ENCODE measurements at places on chromosomes 16 and 17. TPM values are rescaled to one million over a fixed set of nuclear protein-coding genes. Genes with fewer than 3 reads are reported as not detected.

AGRP gene
- total RNA-seq: not detected

CCT6B gene
- total RNA-seq: 1.0 TPM

YBX2 gene
- total RNA-seq: not detected

BAHCC1 gene
- 0.19 TPM for total RNA-seq

UTS2R gene
- total RNA-seq: not detected

NXPH3 gene
- total RNA-seq: not detected

SLFN12 gene
- 0.81 TPM for total RNA-seq

GRCh38 chr16:89023621-89024511 lies 46.9 kb upstream of the CBFA2T3 start:
- DNase-seq: no peak

GRCh38 chr16:88976366-88977017 lies 515 bp downstream of the CBFA2T3 start:
- no peak for DNase-seq

DNA sequence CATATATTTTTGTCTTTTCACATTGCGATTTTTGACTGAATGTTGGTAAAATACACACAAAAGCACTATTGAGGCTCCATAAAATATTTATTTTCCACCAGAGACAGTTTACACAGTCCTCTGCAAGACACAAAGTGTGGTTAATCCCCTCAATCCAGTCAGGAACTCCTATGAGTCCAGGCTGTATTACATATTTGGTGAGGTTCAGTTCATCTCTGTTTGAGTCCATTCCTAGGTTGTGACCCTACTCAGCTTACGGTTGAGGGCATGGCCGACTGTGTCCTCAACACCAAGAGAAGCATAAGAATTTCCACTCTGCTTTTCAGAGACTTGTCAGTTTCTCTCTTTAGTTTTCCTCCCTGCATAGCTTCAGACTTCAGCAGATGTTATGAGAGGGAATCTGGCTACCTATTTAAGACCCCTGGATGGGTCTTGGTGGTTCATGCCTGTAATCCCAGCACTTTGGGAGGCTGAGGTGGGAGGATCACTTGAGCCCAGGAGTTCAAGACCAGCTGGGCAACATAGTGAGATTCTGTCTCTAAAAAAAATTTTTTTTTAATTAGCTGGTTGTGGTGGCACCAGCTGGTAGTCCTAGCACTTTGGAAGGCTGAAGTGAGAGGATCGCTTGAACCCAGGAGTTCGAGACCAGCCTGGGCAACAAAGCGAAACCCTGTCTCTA lies 25.1 kb downstream of the ARL4D start:
- DNase-seq: no peak

- no peak for DNase-seq
Measured at GRCh38 chr16:87572959-87573358, 29.3 kb upstream of the JPH3 start.

GRCh38 chr16:65671071-65671470 lies 549.2 kb upstream of the CDH11 start:
- no peak for DNase-seq

DNA sequence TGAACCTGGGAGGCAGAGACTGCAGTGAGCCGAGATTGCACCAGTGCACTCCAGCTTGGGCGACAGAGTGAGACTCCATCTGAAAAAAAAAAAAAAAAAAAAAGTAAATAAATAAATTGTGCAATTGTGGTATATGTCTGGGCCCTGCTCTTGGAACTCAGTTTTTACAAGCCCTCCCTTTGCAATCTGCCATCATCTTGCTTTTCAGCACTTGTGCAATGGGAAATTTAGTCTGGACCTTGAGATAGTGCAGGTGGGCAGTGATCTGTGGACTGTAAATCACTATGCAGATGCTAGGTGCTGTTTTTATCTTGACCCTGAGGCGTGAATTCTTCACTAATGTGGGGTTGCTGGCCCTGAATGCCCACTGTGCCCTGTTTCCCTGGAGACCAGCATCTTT lies 6.5 kb upstream of the RAP1GAP2 start:
- no peak for DNase-seq

GRCh38 chr16:79580453-79581191 lies 19.9 kb downstream of the MAF start:
- no peak for DNase-seq

DNA sequence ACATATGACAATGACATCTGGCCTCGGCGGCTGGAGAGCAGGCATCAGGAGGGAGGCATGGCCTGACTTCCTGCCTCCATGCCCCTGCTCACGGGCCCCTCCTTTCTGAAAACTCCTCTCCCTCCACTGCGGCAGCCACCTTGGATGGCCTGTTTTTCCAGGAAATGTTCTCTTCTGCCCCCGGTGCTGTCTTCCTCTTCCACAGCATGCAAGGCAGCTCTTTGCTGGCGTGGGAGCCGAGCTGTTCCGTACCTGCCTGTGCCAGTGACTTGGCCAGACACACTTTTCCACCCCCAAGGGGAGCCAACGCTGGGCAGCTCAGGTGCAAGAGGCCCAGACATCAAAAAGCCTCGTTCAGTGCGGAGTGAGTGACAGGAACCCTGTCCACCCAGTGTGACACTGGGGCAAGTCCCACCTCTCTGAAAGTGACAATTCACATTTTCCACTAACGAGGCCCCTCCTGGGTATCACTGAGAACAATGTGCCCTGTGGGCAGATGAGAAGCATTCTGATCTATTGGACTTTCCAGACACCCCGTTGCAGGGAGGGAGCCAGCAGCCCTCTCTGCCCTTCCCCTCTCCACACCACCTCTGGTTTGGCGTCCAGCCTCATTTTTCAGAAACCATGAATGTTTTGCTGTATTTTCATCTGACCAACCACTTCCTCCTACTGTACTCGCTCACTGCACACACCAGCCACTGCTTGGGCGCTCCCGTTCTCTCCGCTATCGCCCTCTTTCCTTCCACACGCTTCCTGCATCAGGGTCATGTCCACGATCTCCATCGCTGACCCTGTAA lies 31.2 kb downstream of the NSMCE1 start:
- peak; percentile 72 for DNase-seq

DNA sequence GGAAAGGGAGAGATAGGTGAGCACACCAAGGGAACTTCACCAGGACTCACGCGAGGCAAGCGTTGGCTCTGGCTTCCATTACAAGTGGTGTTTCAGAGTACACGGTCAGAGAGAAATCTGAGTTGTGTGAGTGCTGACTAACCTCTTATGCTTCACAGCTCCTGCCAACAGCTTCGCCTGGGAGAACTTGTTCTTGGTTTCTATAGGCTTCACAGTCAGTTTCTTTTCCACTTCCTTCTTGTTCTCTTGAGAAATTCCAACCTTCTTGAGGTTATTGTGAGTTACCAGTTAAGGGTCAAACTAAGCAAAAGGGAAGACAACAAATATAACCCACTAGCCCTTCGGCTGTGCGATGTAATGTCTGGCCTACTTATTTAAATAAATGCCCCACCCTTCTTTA lies 18.9 kb downstream of the PSME3IP1 start:
- DNase-seq: no peak

- no peak for DNase-seq
Measured at GRCh38 chr16:3520413-3520812, 19.6 kb downstream of the CLUAP1 start.

DNA sequence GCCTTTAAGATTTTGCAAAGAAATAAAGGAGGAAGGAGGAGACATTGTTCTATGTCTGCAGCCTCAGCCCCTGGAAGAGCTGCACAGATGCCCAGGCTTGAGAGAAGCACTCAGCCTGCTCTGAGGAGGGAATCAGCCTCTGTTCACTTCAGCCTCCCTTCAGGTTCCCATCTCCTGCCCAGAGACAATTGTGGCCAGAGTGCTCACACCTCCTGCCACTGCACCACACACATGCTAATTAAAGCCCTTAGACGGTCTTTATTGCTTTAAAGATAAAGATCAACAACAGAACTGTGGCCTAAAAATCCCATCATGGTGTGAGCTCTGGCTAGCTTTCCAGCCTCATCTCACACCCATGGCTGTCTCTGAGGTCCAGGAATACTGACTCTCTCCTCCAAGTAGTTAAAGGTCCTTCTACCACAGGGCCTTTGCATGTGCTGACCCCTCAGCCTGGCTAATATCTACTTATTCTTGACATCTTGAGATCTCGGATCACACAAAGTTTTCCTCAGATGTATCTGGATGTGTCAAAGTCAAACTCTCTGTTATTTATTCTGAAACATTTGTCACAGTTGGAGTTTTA lies 33.8 kb downstream of the CHD9NB start:
- no peak for DNase-seq

GRCh38 chr17:31050948-31051347 lies 43.8 kb upstream of the NF1 start:
- DNase-seq: no peak

DNA sequence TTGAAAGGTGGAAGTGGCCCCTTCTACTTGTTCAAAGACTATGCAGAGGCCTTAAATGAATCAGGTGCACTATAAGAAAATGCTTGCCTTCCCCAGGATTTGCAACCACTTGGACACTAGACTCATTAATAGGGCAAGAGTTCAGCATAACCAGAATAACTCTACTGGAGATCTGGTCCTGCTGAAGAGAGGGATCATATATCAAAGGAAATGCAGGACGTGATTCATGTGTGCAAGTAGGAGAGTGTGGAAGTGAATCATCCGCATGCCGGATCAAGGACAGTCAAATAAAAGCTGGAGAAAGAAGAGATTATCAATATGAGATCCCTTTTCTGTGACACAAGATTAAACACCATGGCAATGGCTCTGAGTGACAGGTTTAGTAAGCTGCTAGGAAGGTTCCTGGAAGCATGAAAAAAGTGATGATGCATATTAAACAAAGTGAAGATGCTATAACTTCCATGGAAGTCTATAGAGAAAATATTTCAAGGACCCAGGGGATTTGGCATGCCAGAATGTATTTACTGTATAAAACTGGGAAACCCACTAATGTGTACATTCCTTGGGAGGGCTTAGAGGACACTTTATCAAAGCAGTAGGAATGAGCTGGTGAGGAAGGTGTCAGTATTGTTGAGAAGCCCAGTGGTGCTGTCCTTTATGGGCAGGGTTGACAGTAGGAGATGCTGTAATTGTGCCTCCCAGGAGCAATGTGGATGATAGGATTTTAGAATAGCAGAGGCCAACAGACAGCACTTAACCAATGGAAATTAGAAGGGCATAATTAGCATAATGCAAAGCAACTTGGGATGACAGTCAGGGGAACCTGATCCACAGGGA lies 133.1 kb downstream of the ABCA8 start:
- no peak for DNase-seq

- no peak for DNase-seq
Measured at GRCh38 chr16:77816293-77816692, 27.9 kb downstream of the VAT1L start.

DNA sequence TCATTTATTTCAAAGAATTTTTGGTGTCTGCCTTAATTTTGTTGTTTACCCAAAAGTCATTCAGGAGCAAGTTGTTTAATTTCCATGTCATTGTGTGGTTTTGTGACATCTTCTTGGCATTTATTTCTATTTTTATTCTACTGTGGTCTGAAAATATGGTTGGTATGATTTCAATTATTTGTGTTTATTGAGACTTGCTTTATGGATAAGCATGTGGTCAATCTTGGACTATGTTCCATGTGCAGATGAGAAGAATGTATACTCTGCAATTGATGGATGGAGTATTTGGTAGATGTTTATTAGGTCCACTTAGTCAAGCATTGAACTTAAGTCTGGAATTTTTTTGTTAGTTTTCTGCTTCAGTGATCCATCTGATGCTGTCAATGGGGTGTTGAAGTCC lies 383.0 kb downstream of the PMP22 start:
- no peak for DNase-seq

GRCh38 chr17:17367931-17368330 lies 64.8 kb downstream of the NT5M start:
- DNase-seq: no peak

DNA sequence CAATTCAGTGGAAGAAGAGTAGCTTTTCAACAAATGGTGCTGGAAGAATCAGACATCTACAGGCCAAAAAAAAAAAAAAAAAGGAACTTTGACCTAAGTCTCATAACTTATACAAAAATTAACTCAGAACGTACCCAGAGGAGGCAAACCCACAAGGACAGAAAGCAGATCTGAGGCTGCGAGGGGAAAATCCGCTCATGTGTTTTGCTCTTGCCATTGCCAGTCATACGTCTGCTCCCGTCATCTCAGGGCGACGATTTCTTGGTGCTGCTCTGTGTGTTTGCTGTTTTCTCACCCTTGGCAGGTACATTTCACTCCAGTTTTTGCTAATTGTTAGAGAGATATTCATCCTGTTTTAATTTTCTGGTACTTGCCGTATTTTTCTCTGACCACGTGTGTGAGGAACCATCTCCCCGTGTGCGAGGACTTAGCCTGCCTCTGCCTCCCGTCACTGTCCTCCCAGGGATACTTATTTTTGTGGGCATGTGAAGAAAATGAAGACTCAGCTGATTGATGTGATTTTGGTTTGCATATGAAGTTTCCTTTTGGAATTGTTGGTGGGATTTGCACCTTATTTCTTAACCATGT lies 33.4 kb upstream of the ACSF3 start:
- DNase-seq: no peak
